ENCODE measurements at places on chromosomes 7 and 10.

DNA sequence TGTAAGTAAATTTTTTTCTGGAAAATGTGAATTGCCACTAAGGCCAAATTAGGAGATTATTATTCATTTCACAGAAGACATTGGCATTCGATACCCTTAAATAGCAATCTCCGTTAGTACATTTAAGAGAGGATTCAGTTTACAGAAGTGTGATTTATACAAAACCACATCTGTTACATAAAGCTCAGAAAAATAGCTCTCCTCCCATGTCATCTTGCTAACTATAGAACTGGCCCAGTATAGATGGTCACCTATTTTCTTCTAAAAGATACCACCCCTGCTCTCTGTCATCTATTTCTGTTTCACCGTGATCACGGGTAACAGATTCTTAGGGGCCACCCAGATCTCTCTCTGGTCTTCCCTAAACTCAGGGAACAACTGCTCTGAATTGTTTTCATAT lies 119.1 kb downstream of the HIP1 start:
- no peak overlapping the region for H3K4me3 ChIP-seq
- no peaks in the 10 kb centered on the region for H3K36me3 ChIP-seq
- no peak overlapping the region for H3K27ac ChIP-seq
- no peaks in the 10 kb centered on the region for H3K27me3 ChIP-seq
- DNase-seq: no peak
- H3K4me1 ChIP-seq: peaks cover 18% of the 10 kb centered on the region

GRCh38 chr7:152341039-152341913 lies 94.5 kb downstream of the KMT2C start:
- no peaks in the 10 kb centered on the region for H3K27me3 ChIP-seq
- no peak overlapping the region for H3K4me3 ChIP-seq
- DNase-seq: no peak
- H3K27ac ChIP-seq: no peak overlapping the region
- peaks cover 48% of the 10 kb centered on the region for H3K4me1 ChIP-seq
- H3K36me3 ChIP-seq: no peaks in the 10 kb centered on the region

DNA sequence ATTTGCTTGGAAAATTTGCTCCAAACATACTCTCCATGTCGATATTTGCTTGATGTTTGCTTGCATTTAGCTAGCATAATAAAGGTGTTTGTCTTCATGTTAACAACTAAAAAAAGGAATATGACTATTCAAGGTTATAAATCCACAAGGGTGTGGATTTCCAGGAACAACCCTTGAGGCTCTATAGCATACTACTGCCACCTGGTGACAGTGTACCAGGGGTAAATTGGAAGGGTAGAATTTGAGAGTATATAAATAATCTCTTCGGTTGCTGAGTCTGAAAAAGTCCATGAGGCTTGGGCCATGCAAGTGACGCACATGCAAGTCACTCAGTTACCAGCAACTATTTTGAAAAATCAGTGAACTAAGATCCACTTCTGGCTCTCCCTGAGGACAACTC lies 68.4 kb downstream of the SLIT1 start:
- H3K4me3 ChIP-seq: no peak overlapping the region
- no peaks in the 10 kb centered on the region for H3K4me1 ChIP-seq
- no peak overlapping the region for H3K27ac ChIP-seq
- DNase-seq: no peak

DNA sequence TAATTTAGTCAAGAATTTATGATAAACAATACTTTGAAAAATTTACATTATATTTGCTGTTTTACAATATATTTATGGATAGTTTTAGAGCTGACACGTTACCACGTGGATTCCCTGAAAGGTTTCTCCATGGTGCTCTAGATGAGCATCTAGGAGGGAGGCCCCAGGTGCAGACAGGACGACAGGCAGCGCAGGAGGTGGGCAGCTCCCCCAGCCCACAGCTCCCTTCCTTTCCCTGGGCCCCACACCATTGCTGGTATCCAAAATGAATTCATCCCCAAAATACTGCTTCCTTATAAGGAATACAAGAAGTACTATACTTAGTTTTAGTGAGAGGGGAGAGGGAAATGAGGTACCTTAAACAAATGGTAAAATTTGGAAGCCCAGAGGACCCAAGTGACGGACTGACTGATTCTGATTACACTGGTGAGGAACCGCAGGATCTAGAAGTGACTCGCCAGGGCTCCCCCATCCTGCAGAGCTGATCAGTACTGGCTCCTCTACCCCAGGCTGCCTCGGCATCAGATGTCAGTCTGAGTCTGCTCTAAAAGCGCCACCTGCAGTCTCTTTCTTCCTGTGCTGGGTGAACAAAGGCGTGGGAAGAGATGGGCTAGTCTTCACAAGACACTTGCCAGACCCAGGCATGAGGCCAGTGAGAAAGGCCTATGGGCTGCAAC lies 89.2 kb downstream of the DLG5 start:
- H3K27me3 ChIP-seq: no peaks in the 10 kb centered on the region
- peaks cover 24% of the 10 kb centered on the region for H3K4me1 ChIP-seq
- H3K36me3 ChIP-seq: no peaks in the 10 kb centered on the region
- H3K4me3 ChIP-seq: peak overlapping the region; percentile 63
- peak; percentile 83 for DNase-seq

DNA sequence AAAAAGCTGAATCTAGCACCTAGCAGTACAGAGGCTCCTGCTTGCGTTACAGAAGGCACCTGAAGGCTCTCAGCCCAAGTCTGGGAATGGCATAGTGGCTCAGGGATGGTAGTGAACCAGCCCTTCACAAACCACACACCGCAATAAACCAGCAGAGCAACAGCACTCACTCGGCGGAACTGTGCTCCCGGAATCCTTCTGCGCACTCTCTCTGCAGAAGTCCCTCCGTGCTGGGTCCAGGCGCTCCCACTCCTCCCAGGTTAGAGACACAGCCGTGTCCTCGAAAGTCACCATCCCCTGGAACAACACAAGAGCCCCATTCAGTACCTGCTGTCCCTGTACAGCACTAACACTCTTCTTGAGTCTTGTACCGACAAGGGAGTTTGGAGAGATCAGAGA lies 1.5 kb downstream of the ZNF394 start:
- H3K27ac ChIP-seq: peak overlapping the region; percentile 90
- no peak for DNase-seq
- peak overlapping the region; percentile 89 for H3K4me3 ChIP-seq
- peaks cover 32% of the 10 kb centered on the region for H3K4me1 ChIP-seq
- H3K36me3 ChIP-seq: peaks cover 50% of the 10 kb centered on the region
- H3K27me3 ChIP-seq: no peaks in the 10 kb centered on the region

- peak overlapping the region; percentile 58 for H3K4me3 ChIP-seq
- peaks cover 65% of the 10 kb centered on the region for H3K4me1 ChIP-seq
- no peak for DNase-seq
Observed at GRCh38 chr10:73859784-73860491, 14.4 kb downstream of the CAMK2G start.

- peaks cover 18% of the 10 kb centered on the region for H3K27me3 ChIP-seq
- no peaks in the 10 kb centered on the region for H3K4me1 ChIP-seq
- H3K27ac ChIP-seq: no peak overlapping the region
- H3K36me3 ChIP-seq: peaks cover 1% of the 10 kb centered on the region
- no peak overlapping the region for H3K4me3 ChIP-seq
Observed at GRCh38 chr10:85995791-85996190, 370.8 kb downstream of the GRID1 start.

DNA sequence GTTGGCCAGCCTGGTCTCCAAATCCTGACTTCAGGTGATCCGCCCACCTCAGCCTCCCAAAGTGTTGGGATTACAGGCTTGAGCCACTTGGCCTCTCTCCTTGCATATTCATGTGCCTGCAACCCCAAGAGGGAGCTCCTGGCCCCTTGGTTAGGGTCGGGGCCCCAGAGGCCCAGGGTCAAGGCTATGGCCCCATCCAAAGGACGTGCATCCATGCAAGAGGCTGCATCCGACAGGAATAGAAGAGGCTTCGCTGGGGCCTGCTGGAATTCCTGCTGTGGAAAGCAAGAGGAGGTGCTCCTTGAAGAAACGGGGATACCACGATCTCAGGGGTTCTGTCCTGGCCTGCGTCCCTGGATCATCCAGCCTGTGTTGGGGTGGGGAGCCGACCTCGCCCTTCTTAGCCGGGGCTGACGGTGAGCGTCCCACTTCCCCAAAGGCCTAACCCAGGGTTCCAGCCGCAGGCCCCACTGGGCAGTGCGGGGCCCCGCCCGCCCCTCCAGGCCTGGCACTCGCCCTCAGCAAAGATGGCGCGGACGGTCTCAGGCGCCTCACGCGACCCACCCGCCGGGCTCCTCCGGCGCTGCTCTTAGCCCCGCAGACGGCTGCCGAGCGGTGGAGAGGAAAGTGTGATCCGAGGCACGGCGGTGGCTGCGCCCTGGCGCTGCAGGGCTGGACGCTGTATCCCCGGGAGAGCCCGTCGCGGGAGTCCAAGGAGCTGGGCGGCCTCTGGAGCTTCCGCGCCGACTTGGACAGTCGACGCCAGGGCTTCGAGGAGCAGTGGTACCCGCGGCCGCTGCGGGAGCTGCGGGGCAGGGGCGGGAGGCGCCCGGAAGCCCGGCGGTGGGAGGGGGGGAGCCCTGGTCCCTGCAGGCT lies 54.7 kb downstream of the ZNF727 start:
- H3K4me3 ChIP-seq: no peak overlapping the region
- no peaks in the 10 kb centered on the region for H3K4me1 ChIP-seq
- no peak for DNase-seq
- H3K36me3 ChIP-seq: peaks cover 4% of the 10 kb centered on the region
- no peaks in the 10 kb centered on the region for H3K27me3 ChIP-seq
- H3K27ac ChIP-seq: no peak overlapping the region

- peak overlapping the region; percentile 81 for H3K4me3 ChIP-seq
- peaks cover 43% of the 10 kb centered on the region for H3K36me3 ChIP-seq
- H3K4me1 ChIP-seq: peaks cover 98% of the 10 kb centered on the region
- peak overlapping the region; percentile 100 for H3K27ac ChIP-seq
- no peak for DNase-seq
Observed at GRCh38 chr10:11218395-11218794, 200.7 kb downstream of the CELF2 start.

DNA sequence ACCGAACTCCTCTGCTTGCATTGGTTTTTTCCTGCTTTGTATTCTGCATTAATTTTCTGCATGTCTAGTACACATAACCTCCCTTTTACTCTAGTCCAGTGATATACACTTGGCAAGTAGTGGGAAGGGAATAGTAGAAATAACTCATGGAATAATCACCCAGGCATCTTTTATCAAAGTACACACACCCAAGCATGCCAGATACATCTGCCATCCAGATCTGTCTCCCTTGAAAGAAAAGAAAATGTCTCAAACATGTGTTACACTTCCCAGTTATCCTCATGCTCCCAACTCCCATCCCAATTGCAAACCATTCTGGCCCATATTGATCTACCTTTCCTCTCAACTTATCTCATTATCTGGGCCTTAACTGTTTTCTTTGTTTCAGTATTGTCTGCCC lies 79.0 kb downstream of the PHYHIPL start:
- H3K27me3 ChIP-seq: no peaks in the 10 kb centered on the region
- no peaks in the 10 kb centered on the region for H3K36me3 ChIP-seq
- no peak overlapping the region for H3K4me3 ChIP-seq
- DNase-seq: no peak
- H3K27ac ChIP-seq: no peak overlapping the region

- no peak for DNase-seq
- H3K27ac ChIP-seq: no peak overlapping the region
- H3K36me3 ChIP-seq: no peaks in the 10 kb centered on the region
- H3K4me1 ChIP-seq: no peaks in the 10 kb centered on the region
Observed at GRCh38 chr7:25765110-25765655, 386.8 kb upstream of the NFE2L3 start.

DNA sequence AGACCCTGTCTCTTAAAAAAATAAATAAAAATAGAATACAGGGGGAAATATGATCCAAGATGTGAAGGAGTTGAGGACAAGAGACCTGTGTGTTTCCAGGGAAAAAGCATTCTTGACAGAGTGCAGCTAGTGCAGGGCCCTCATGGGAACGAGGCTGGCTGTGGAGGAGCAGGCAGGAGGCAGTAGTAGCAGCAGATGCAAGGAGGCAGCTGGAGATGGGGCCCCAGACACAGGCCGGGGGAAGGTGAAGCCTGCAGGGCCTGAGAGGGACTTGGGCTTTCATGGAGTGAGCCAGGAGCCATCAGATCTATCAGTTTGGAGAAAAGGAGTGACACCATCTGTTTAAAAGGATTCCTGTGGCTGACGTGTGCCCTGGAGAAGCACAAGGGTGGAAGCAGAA lies 71.4 kb upstream of the ZNF438 start:
- DNase-seq: no peak
- H3K27me3 ChIP-seq: no peaks in the 10 kb centered on the region
- no peaks in the 10 kb centered on the region for H3K36me3 ChIP-seq
- no peak overlapping the region for H3K27ac ChIP-seq

DNA sequence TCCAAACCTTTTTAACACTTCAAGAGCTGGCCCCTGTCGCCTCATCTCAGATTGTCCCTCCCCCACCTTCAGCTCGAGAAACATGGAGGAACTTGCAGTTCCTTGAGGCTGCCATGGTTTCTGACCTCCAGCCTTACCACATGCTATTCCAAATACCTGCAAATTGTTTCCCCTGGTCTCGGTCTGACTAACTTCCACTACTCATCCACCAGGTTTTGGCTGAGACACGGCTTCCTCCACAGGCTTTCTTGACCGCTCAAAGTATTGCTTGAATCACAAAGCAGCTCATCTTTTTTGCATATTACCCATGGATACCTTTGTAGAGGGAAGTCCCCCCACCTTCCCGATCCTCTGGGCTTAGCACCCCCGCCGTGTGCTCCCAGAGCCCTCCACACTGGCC lies 5.2 kb upstream of the SAMD8 start:
- no peak for DNase-seq
- no peak overlapping the region for H3K4me3 ChIP-seq
- peaks cover 16% of the 10 kb centered on the region for H3K4me1 ChIP-seq
- H3K27ac ChIP-seq: no peak overlapping the region
- H3K36me3 ChIP-seq: no peaks in the 10 kb centered on the region
- H3K27me3 ChIP-seq: no peaks in the 10 kb centered on the region

DNA sequence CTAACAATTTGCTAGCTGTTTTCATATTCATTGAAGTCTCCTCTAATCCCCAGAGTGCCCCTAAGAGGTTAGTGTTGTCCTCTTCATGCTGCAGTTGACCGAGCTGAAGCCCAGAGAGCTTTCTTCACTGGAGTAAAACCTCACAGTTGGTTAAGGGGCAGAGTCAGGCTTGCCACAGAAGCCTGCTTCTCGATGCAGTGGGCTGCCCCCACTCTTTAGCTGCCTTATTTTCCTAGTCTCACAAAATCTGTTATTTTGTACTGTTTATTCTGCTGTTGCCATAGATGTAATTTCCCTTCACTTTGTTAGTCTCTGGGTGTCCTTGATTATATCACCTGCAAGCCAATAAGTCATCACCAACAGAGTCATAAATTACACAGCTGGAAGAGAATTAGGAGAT lies 56.3 kb upstream of the ZPBP start:
- H3K27ac ChIP-seq: peak overlapping the region; percentile 40
- H3K4me1 ChIP-seq: peaks cover 98% of the 10 kb centered on the region
- no peaks in the 10 kb centered on the region for H3K27me3 ChIP-seq
- H3K36me3 ChIP-seq: no peaks in the 10 kb centered on the region
- no peak for DNase-seq

Data from activated T-cell treated with anti-CD3 and anti-CD28 coated beads, Interleukin-2, amount 50 U/mL, for 72 hours (primary cell).